ENCODE measurements at places on chromosomes 3 and 15.

- DNase-seq = no peak
Observed at GRCh38 chr3:195526492-195526891, 16.6 kb downstream of the PPP1R2 start.

GRCh38 chr3:53938645-53939044 is 47.0 kb upstream of the SELENOK start:
- DNase-seq = peak; percentile 78

DNA sequence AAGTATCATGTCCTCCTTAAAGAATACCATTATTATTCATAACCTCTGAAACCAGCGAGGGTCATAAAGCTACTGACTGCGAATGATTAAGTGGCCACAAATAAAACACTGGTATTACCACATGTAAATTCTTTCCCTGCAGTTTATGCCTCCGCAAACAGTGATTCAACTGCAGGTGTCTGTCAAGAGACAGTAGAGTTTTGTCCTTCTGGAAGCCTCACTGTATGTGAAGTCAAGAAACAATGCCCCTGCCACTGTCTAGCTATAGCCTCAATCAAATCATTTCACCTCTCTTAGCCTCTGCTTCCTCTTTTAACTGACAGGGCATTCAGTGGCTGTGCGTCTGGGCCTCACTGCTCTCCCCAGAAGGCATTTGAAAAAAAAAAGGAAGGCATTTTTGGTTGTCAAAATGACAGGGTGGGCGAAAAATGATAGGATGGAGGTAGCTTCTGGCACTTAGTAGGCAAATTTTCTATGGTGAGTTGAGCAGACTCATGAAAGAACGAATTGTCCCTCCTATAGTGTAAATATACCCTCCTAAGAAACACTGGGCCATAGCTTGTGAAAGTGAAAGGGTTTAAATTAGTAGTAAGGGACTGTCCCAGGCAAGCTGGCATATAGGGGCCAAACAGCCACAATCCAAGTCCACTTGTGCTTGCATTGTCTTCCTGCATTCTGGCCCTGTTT is 66.7 kb downstream of the FILIP1L start:
- no peak for DNase-seq

- no peak for DNase-seq
Observed at GRCh38 chr3:2554656-2555055, 456.0 kb downstream of the CNTN4 start.

DNA sequence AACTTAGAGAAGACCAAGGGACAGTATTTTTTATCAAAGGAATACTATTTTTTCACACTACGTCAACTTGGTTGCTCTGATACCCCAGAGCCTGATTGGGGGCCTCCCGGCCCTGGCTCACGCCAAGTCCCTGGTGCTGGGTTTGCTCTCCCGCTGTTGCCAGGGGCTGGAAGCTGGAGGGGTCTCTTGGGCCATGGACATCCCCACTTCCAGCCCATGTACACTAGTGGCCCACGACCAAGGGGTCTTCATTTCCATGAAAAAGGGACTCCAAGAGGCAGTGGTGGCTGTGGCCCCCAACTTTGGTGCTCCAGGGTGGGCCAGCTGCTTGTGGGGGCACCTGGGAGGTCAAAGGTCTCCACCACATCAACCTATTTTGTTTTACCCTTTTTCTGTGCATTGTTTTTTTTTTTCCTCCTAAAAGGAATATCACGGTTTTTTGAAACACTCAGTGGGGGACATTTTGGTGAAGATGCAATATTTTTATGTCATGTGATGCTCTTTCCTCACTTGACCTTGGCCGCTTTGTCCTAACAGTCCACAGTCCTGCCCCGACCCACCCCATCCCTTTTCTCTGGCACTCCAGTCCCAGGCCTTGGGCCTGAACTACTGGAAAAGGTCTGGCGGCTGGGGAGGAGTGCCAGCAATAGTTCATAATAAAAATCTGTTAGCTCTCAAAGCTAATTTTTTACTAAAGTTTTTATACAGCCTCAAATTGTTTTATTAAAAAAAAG is 20.3 kb upstream of the BSN start:
- DNase-seq = no peak
